Activated CD4-positive, CD25-positive, alpha-beta regulatory T cell treated with anti-CD3 and anti-CD28 coated beads, Interleukin-2, amount 50 U/mL, for 72 hours (primary cell): ENCODE measurements at places on chromosomes 7 and 10.

DNA sequence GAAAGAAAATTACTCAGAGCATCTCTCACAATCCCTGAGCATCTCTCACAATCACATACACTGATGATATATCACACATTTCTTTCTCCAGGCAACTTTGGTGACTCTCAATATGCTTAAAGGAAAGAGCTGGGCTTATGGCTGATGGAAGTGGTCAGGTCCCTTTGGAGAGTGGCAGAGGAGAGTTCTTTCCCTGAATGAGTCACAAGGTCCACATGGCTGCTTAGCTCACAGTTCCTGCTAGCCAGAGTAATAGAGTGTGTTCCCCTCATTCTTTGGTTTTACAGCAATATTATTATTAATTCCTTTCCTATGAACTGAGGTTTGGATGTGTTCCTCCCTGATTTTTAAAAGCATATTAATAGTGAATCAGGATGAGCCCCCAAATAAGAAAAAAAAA, 287.4 kb downstream of the C7orf25 start:
- DNase-seq, result no peak

DNA sequence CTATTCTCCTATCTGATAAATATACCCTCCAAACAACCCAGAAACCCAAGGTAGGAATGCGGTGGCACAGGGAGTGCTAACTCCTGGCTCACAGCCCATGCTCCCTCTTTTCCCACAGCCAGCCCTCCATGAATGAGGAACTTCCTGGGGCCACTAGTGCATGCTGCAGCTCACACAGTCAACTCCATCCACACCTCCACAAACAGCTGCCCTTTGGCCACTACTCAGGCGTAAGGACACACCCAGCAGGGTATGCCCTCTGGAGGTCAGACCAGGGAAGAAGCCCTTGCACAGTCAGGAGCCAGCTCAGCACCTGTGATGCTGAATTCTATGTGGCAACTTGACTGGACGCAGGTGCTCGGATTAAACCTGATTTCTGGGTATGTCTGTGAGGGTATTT, 85.2 kb upstream of the PIK3CG start:
- no peak for DNase-seq

DNA sequence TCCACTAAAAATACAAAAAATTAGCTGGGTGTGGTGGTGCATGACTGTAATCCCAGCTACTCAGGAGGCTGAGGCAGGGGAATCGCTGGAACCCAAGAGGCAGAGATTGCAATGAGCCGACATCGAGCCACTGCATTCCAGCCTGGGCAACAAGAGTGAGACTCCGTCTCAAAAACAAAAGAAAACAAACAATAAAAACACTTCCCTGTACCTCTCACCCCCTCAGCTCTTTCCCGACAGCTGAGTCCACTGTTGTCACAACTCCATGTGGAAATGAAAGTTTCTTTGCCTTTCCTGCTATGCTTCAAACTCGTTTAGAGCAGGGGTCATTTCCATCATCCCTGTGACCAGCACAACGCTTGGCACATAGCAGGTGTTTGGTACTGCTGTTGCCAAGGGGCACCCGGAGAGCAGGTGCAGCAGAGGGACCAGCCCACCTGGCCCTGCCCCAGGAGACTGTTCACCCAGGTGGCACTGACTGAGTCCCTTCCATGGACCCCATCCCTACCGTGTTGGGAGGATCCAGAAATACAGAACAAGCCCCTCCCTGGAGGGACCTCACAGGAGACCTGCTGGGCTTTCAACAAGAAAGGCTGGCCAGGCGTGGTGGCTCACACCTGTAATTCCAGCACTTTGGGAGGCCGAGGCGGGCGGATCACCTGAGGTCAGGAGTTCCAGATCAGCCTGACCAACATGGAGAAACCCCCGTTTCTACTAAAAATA, 4.9 kb downstream of the TMEM130 start:
- no peak for DNase-seq

DNA sequence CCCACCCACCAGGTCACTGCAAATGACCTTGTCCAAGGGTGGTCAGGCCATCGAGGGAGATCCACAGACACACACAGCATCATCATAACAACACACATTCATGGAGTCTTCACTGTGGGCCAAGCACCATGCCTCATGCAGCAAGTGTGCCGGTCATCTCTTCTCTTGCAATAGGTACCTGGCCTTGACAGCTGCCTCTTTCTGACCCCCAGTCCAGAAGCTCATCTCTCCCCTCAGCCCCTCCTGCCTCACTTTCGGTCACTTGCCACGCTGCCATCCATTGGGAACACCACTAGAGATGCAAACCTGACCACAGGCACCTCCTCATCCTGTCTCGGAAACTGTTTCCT, 75.9 kb downstream of the OAT start:
- DNase-seq, result no peak

DNA sequence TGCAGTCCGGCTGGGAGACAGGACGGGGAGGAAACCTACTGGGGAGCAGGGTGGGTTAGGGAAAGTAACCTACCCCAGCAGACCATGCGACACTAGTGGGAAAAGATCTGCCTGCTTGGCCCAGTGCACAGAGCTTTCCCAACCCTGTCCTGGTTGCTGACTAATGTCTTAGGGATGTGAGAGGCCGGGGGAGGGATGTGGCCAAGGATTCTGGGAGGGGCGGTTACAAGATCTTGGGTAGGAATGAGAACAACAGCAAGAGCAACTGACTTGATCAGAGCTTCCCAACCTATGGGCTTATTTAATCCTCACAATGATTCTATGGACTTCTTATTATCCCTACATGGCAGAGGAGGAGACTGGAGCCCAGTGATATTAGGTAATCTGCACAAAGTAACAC, 24.0 kb upstream of the EIF5AL1 start:
- DNase-seq, result no peak

- DNase-seq, result no peak
Measured at GRCh38 chr10:124928087-124928486, 13.8 kb upstream of the ZRANB1 start.

- DNase-seq, result no peak
Measured at GRCh38 chr10:651692-652091, 37.8 kb downstream of the DIP2C start.

- no peak for DNase-seq
Measured at GRCh38 chr10:71795248-71795647, 21.9 kb upstream of the VSIR start.

DNA sequence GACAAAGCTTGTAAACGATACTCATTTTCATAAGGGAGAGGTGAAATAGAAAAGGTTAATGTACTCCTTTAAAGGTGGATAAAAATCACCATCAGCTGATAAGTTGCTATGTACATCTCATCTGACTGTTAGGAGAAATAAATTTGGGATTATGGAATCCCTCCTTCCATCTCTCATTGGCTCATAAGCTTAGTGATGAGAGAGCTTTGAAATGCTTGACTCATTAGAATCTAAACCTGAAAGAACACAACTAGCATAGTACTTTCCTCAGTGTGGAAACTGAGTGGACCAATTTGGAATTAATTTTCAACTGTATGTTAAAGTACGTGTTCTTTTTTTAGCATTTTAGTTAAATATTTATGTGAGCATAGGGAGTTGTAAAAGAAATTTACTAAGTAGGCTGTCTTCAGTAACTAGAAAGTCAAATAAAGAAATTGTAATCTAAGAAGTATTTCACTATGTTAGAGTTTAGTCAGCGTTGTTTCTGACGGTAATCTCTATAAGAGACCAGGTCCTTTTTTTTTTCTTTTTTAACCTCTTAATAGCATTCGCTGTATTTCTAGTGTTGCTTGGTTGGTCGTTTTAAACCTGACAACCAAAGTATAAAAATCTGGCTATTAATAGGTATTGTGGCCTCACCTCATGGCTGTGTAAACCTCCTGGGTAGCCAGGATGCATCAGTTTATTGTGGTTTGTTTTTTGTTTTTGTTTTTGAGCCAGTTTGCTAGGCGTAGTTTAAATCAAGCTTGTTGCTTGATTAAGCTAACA, 34.4 kb downstream of the FHIP2A start:
- DNase-seq, result no peak

- peak; percentile 54 for DNase-seq
Measured at GRCh38 chr7:105011831-105012502, 2.0 kb upstream of the KMT2E start.

GRCh38 chr10:71009126-71009525, 120.8 kb upstream of the PCBD1 start:
- no peak for DNase-seq

GRCh38 chr7:5528815-5529442, 105.3 kb upstream of the TNRC18 start:
- no peak for DNase-seq

GRCh38 chr7:47711776-47712175, 129.9 kb upstream of the TNS3 start:
- DNase-seq, result no peak

DNA sequence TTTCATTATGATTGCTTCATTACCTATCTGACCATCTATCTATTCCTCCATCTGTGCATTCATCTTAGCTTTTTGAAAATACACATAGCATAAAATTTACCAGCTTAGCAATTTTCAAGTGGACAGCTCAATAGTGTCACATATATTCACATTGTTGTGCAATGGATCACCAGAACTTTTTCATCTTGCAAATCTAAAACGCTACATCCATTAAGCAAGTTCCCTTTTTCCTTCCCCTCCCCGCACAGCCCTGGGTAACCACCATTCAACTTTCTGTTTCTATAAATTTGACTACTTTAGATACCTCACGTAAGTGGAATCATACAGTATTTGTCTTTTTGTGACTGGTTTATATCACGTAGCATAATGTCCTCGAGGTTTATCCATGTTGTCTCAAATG, 78.0 kb upstream of the ADRB1 start:
- DNase-seq, result no peak

DNA sequence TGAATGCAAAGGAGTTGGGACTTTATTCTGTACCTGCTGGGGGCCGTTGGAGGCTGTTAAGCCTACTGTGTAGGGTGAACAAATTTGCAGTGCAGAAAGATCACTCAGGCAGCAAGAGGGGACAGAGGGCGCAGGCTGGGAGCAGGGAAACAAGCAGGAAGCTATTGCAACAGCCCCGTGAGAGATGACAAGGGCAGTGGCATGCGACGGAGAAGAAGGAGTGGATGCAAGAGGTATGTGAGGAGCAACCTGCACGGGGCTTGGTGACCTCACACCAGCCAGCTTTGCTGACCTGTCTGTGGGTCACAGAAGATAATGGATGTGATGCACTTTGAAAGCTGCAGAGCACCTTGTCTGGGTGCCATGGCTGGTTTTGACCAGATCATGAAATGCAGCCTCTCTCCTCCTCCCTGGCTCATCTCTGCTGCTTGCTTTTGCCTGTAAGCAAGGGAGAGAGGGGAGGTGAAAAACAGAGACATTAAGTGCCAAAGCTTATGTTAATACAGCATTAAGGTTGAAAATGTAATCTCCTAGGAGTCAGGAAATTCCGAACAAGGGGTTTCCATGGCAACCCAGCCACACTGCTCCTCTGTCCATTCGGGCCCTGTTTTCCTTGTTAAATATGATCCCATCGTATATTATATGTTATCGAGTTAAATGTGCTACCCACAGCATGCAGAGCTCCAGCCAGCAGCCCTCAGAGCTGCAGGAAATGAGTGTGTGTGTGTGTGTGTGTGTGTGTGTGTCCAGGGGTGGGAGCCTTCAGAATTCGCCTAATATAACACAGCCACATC, 314.3 kb upstream of the ZMIZ1 start:
- DNase-seq, result no peak

- no peak for DNase-seq
Measured at GRCh38 chr7:5610500-5611186, 170.8 kb downstream of the RNF216 start.

- DNase-seq, result peak; percentile 17
Measured at GRCh38 chr7:1662101-1662500, 8.0 kb upstream of the ELFN1 start.

GRCh38 chr7:7496311-7496710, 39.4 kb downstream of the COL28A1 start:
- DNase-seq, result no peak

DNA sequence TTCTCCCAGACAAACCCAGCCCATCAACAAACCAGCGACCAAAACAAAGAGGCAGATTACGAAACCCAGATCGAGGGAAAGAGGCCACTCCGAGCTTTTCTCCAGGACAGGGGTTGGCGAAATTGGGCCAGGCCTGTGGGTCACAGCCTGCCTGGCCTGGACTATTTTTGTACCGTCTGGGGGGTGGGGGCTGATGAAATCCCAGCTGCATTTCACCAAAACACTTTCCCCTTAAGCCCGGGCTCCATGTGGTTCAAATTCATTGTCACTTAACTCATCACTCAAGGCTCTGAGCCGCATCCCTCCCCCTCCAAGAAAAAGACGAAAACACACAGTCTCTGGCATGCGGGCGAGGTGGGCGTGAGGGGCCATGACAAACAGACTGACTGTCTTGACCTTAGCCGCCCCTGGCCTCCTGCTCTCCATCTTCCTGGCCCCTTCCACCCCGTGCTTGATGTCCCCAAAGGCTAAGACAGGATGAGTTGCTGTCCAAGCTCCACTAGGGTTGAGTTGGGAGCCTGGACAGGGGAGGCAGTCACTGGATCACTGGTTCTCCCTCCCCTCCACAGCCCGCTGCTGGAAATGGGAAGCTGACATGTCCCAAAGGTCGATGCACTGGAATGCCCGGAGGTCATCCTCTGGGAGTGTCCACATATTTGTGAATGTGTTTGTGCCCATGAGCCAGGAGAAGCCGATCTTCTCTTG, 19.2 kb downstream of the TMEM270 start:
- DNase-seq, result no peak

DNA sequence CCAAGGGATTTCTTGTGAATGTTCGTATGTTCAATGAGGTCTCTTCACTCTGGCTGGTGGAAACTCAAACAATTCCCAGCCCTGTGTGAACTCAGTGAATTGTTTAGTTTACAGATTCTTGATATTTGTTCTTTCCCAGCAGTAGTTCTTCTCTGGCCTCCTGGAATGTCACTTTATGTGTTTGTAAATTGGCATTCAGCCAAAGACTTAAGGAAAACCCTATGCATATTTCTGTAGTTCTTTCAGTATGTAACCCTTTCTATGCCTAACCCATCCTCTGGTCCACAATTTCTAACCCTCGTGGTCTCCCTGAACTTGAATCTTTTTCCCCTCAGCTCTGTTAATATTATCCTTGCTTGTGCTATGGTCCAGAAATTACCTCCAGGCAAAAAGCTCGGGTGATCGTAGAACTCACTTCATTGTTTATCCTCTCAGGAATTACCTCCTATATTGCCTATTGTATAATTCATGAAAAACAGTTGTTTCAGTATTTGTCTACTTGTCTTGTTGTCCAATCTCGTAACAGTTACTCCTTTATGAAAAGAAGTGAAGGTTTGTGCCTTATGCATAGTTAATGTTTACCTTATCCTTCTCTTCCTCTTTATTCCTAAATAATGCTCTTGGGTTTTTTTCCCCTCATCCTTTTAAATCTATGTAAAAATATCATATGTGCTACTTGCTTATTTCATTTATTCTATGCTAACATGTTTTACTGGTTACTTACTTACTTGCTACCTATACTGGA, 23.7 kb upstream of the AGR3 start:
- no peak for DNase-seq

GRCh38 chr7:90271753-90272152, 26.8 kb downstream of the CFAP69 start:
- DNase-seq, result no peak

GRCh38 chr7:153443032-153443701, 609.0 kb upstream of the DPP6 start:
- no peak for DNase-seq
